ENCODE measurements at places on chromosomes 12 and 14.

DNA sequence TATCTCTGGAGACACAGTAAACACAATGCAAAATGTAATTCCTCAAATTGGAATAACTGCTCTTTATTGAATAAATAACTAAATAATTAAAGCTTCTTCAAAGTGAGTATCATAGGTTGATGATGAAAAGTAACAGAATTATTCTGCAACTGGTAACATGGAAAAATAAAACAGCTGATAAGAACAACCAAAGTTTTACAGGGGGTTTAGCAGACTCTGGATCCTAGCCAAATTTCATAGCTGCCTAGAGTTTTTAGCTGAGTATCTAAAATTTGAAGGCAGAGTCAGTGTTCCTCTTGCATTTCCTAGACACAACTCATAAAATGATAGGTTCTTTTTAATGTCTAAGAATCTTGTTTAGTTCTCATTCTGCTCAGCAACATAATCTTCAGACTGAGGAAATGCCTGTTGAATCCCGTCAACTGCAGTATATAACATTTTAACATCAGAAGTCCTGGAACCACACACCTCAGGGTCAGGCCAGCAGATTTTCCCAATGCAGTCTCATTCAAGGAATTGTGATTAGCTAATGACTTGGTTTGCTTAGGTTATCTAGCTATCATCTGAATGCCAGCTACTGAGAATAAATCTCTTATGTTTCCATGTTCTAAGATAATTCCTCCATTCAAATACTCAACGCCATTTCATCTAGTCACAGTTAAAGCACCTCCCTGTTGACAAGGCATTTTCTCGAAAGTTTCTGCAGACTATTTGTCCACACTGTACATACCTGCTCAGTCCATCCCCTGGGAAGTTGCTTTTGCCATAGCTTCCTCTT, 411.6 kb downstream of the BCAT1 start:
- DNase-seq, result no peak

- no peak for DNase-seq
These were observed 17.7 kb downstream of the DPF3 start for GRCh38 chr14:72876005-72876709.

- DNase-seq, result no peak
These were observed 37.3 kb downstream of the FBLN5 start for GRCh38 chr14:91910196-91910595.

- no peak for DNase-seq
These were observed 160.5 kb downstream of the PAH start for GRCh38 chr12:102756530-102756929.

- no peak for DNase-seq
These were observed 21.3 kb downstream of the PRKD1 start for GRCh38 chr14:29906256-29906870.

- DNase-seq, result no peak
These were observed 15.5 kb upstream of the FKBP4 start for GRCh38 chr12:2779281-2779680.

- no peak for DNase-seq
These were observed 31.1 kb upstream of the POC1B start for GRCh38 chr12:89556976-89557375.

GRCh38 chr12:112808156-112808555, 16.6 kb downstream of the RPH3A start:
- DNase-seq, result no peak

GRCh38 chr14:92599811-92600210, 86.2 kb downstream of the RIN3 start:
- DNase-seq, result no peak

Data from stimulated activated CD8-positive, alpha-beta memory T cell treated with anti-CD3 and anti-CD28 coated beads, Interleukin-12 subunit alpha, Interleukin-12 subunit beta, amount 100 ng/mL, for 1 hour (primary cell).